ENCODE measurements at places on chromosomes 7 and 10.
A peak's percentile ranks its signal among the peaks of the same experiment; 100 is the strongest.

GRCh38 chr7:26199301-26200037 is 1.1 kb downstream of the HNRNPA2B1 start:
- DNase-seq, result peak; percentile 19

- no peak for DNase-seq
Observed at GRCh38 chr7:125355899-125356298, 426.3 kb upstream of the POT1 start.

GRCh38 chr7:26667514-26668133 is 196.8 kb downstream of the SKAP2 start:
- DNase-seq, result peak; percentile 34

DNA sequence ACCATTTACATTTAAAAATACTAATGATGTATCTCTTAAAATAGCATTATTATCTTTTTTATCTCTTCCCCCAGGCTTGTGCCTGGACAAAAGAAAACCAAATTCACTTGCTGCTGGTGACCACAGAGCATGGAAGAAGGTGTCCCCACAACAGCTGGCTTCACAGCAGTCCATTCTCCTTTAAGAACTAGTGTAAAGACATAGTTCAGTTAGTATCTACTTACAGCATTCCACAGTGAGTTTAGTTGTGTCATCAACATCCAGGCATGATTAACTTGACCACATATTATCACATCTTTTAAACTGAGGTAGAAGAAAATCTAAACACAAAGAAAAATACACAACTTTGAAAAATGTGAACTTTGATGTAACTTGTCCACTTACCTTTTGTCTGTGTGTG is 55.0 kb downstream of the LRRC17 start:
- DNase-seq, result peak; percentile 9

- no peak for DNase-seq
Observed at GRCh38 chr7:70706204-70706603, 425.7 kb upstream of the GALNT17 start.

DNA sequence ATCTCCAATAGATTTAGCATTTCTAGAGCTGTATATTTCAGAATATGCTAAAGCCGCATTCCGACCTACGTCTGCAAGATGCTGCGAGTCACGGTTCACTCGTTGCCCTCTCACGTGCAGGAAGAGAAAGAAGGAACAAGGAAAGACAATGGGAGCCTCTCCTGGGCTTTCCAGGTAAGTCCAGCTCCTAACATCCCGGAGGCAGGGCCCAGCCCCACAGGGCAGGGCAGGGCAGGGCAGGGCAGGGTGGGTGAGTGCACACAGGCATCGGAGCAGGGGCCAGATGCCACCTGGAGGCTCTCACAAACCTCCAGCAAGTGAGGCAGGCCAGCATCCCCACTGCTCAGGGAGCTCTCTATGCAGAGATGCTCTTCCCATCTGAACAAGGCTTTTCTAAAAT is 50.8 kb downstream of the VOPP1 start:
- no peak for DNase-seq

GRCh38 chr10:106436123-106436715 is 728.3 kb downstream of the SORCS1 start:
- no peak for DNase-seq

- no peak for DNase-seq
Observed at GRCh38 chr10:71263376-71263775, 51.0 kb downstream of the UNC5B start.

Data from hepatic stellate cell (primary cell).